Glutamatergic neuron (in vitro differentiated cells): ENCODE measurements at places on chromosomes 2 and 18.

DNA sequence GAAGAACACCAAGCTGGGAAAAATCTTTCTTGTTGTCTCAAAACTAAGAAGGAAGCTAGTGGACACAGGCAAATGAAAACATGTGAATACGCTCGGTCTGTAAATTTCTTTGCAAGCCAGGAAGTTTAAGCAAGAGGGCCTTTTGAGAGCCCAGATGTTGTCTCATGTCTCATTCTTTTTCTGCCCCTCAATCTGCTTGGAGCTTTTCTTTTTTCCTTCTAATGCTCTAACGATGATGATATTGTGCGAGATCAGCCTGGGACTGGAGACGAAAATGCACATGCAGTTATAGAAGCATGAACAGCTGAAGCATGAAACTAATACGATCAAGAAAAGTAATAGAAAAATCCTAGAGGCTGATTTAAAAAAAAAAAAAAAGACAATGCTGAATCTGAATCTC, 138.6 kb upstream of the CHAC2 start:
- DNase-seq = no peak

- DNase-seq = peak; percentile 55
These were observed 481 bp downstream of the BCL11A start for GRCh38 chr2:60552851-60553494.

DNA sequence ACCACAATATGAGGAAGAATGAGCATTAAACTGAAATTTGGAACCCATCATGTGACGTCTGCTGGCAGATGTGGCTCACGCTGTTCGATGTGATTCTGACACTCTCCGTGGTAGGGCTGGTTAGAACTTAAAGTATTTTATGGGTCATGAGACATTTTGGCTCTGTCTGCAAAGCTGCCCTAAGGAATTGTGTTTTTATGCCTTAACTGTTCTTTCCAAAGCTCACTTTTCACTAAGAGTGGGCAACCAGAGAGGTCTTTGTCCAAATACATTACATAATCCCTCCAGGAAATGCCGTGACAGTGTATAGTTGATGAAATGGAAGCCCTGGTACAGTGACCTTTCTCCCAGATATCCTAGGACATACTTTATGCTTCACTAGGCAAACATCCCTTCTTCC, 119.1 kb downstream of the AQP4 start:
- DNase-seq = no peak

DNA sequence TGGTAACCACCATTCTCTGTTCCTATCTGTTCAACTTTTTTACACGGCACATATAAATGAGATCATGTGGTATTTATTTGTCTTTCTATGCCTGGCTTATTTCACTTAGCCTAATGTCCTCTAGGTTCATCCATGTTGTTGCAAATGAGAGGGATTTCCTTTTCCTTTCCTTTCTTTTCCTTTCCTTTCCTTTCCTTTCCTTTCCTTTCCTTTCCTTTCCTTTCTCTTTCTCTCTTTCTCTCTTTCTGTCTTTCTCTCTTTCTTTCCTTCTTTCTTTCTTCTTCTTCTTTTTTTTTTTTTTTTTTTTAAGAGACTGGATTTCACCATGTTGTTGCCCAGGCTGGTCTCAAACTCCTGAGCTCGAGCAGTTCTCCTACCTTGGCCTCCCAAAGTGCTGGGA, 38.9 kb downstream of the DIS3L2 start:
- DNase-seq = no peak

GRCh38 chr2:221758076-221758475, 186.0 kb upstream of the EPHA4 start:
- DNase-seq = no peak

DNA sequence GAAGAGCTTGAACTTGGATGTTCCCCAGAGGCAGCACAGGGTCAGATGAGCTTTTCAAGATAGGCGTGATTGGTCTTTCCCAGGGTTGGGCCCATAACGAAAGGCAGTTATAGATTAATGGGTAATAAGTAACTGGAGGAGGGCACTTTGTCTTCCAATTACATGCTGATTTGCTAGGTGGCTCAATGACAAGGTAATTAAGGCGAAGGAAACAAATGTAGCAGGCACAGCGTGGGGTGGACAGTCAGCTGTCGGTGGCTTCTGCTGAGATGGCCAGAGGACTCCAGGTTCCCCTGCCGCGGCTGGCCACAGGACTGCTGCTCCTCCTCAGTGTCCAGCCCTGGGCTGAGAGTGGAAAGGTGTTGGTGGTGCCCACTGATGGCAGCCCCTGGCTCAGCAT, at the start of gene UGT1A4:
TSS of gene UGT1A4 (plus strand) at position 185 of the 400 bp plus-strand sequence. CDS start at position 270, 85 bp downstream.
- DNase-seq = no peak

DNA sequence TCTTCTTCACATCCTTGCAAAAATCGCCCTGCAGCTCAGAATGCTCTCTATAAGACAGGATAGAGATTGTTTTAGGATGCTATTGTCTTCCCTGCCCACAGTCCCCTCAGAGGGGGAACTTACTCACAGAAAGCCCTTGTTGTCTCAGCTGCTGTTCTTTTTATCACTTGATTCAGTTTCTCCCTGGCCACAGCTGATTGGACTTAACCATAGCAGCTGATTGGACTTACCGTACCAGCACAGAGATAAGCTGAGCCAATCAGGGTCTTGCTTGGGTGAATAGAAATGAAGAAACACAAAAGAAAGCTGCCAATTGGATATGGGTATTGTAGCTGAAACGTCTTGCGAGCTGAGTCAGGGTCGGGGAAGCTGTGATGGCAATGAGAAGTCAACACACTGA, 194.2 kb upstream of the MEX3C start:
- DNase-seq = no peak

DNA sequence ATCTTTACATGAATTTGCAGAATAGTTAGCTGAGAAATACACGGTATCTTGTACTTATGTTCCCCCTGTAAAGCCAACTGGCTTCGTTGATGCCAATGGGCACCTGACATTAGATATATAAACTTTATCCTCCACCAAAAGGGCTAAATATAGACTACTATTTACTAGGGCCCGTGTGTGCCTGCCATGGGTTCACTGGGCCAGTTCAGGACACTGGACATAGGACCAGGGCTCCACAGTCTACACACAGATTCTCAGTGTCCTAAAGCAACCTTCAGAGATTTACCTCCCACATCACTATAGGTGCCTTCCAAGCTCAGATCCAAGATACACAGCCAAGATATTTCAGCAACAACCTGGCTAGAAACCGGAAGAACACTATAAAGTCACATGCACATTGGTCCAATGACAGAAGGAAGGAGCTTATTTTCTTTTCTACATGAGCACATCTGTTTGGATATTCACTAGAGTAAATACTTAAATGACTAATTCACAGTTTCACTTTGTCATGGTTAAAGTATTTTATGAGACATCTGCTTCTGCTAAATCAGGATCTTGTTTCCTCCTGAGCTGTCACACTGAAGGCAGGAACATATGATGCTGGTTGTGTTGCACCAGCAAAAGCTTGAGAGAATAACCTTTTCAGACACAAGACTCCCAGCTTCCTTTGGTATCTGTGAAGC, 95.1 kb downstream of the MYO5B start:
- no peak for DNase-seq

GRCh38 chr2:96753661-96754282, 6.9 kb upstream of the CNNM4 start:
- DNase-seq = no peak

GRCh38 chr2:149441255-149441654, 110.9 kb downstream of the LYPD6 start:
- DNase-seq = no peak

GRCh38 chr2:98029718-98030222, 34.0 kb upstream of the TMEM131 start:
- no peak for DNase-seq

DNA sequence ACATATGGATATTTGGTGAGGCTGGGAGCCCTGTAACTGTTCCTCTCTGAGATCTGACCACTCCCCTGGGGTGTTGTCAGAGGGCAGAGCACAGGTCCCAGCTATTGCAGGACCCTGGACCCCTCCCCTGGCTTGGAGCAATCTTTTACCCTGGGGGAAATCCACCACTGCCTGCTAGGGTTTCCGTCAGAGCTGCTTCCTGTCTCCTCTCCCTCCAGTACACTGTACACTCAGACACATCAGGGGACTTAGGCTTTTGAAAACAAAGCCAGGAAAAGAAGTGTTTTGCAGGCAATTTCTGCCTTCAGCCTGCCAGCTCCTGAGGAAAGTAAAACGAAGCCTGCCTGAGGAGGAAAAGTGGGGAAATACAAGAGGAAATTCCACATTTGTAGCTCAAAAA, 13.2 kb upstream of the CEP68 start:
- DNase-seq = no peak

DNA sequence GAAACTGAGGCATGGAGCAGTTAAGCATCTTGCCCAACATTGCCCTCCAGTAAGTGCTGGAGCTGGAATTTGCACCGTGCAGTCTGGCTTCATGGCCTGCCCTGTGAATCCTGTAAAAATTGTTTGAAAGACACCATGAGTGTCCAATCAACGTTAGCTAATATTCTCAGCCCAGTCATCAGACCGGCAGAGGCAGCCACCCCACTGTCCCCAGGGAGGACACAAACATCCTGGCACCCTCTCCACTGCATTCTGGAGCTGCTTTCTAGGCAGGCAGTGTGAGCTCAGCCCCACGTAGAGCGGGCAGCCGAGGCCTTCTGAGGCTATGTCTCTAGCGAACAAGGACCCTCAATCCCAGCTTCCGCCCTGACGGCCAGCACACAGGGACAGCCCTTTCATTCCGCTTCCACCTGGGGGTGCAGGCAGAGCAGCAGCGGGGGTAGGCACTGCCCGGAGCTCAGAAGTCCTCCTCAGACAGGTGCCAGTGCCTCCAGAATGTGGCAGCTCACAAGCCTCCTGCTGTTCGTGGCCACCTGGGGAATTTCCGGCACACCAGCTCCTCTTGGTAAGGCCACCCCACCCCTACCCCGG, 1.3 kb downstream of the PROC start:
- no peak for DNase-seq

GRCh38 chr2:190908532-190908931, 27.9 kb downstream of the GLS start:
- DNase-seq = no peak

GRCh38 chr18:78731016-78731397, 248.6 kb upstream of the SALL3 start:
- DNase-seq = no peak

- DNase-seq = no peak
These were observed 85.0 kb downstream of the ZNF516 start for GRCh38 chr18:76410033-76410432.

DNA sequence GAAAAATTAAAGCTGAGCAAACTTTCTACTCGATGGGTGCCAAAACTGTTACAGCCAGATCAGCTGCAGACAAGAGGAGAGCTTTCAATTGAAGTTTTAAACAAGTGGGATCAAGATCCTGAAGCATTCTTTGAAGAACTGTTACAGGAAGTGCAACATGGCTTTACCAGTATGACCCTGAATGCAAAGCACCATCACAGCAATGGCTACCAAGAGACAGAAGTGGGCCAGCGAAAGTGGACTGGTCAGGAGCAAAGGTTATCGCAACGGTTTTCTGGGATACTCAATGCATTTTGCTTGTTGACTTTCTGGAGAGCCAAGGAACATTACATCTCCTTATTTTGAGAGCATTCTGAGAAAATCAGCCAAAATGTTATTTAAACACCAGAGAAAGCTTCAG, 9.1 kb upstream of the SERPINB5 start:
- DNase-seq = no peak

DNA sequence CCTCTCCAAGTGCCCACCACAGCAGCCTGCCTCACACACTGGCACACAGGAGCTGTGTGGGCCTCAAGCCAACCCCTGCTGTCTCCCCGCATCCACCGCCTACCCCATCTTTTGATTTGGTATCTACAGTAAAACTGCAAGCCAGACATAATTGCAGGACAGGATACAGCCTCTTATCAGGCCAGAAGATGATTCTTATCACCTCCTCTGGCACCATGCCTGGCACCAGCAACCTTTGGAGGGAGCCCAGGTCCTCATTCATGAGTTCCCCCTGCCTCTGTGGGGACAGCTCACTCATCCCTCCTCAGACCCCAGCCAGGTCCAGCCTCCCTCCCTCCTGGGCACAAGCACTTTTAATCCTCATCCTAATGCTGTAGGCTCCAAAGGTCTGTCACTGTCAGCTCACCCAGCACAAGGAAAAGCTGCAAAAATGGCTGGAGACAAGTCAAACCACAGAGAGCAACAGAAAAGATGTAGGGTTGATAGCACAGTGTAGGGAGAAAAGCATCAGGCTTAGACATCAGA, 9.7 kb downstream of the RAB11FIP5 start:
- DNase-seq = no peak

DNA sequence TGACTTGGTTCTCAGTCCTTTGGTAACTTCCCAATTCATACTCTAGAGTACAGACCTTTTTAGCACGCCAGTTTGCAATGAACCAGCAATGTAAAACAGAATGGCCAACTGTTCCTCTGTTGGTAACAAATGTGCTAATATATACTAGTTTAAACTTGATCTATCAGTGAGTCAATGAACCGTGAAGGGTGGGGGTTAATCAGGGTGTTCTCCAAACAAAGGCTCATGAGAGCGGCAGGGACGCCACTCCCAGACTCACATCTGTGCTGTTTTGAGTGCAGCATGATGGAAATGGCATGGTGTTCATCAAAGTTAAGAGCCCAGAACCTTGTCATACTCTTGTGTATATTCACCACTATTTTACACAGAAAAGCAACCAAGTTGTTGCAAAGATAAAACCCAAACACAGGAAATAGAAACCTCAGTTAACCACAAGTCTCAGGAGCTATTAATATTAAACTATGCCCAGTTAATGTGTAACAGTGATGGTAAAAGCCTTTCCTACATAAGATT, 70.3 kb downstream of the CERKL start:
- peak; percentile 50 for DNase-seq

DNA sequence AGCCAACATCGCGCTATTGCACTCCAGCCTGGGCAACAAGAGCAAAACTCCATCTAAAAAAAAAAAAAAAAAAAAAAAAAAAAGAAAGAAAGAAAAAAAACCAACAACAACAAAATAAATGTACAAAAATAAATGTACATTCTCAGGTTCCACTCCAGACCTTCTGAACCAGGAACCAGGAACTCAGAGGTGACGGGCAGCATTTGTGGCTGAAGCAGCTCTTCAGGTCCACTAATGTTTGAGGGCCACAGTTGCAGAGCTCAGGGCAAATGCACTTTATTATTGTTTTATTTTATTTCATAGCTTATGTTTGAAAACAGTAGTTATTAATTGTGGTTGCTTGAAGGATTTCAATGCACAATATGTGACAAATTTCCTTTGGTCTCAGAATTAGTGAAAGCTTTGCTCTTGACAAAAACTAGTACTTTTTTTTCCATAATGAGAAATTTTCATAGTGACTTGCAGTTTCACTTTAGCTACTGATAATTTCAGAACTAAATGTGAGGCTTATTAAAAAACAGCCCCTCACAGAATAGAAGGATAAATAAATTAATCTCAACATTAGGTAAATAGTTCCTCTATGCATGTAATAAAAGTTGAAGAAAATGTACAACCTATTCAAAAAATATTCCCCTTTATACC, 378.4 kb upstream of the SPHKAP start:
- no peak for DNase-seq

- no peak for DNase-seq
These were observed 61.4 kb downstream of the MTX2 start for GRCh38 chr2:176330612-176331011.
